ENCODE measurements at places on chromosomes 3 and 15.

GRCh38 chr3:112759681-112760080, 87.0 kb downstream of the CD200R1L start:
- no peak overlapping the region for H3K27ac ChIP-seq
- no peak for DNase-seq
- no peaks in the 10 kb centered on the region for H3K36me3 ChIP-seq
- no peak overlapping the region for H3K4me3 ChIP-seq

GRCh38 chr3:183491109-183491922, 62.9 kb upstream of the MCF2L2 start:
- H3K36me3 ChIP-seq = no peaks in the 10 kb centered on the region
- peak overlapping the region; percentile 25 for H3K27ac ChIP-seq
- DNase-seq = peak; percentile 37
- peaks cover 8% of the 10 kb centered on the region for H3K4me1 ChIP-seq
- H3K27me3 ChIP-seq = no peaks in the 10 kb centered on the region
- no peak overlapping the region for H3K4me3 ChIP-seq

- no peak overlapping the region for H3K4me3 ChIP-seq
- peaks cover 28% of the 10 kb centered on the region for H3K36me3 ChIP-seq
- DNase-seq = no peak
- H3K27ac ChIP-seq = no peak overlapping the region
- H3K4me1 ChIP-seq = no peaks in the 10 kb centered on the region
These were observed 32.3 kb downstream of the ALDH1L1 start for GRCh38 chr3:126147932-126148683.

- no peak for DNase-seq
- H3K36me3 ChIP-seq = no peaks in the 10 kb centered on the region
- H3K27me3 ChIP-seq = no peaks in the 10 kb centered on the region
- no peak overlapping the region for H3K4me3 ChIP-seq
- H3K4me1 ChIP-seq = peaks cover 3% of the 10 kb centered on the region
- H3K27ac ChIP-seq = no peak overlapping the region
These were observed 39.7 kb downstream of the LRTM1 start for GRCh38 chr3:54888162-54888561.
